ENCODE measurements at places on chromosomes 4 and X.
A peak's percentile ranks its signal among the peaks of the same experiment; 100 is the strongest.

DNA sequence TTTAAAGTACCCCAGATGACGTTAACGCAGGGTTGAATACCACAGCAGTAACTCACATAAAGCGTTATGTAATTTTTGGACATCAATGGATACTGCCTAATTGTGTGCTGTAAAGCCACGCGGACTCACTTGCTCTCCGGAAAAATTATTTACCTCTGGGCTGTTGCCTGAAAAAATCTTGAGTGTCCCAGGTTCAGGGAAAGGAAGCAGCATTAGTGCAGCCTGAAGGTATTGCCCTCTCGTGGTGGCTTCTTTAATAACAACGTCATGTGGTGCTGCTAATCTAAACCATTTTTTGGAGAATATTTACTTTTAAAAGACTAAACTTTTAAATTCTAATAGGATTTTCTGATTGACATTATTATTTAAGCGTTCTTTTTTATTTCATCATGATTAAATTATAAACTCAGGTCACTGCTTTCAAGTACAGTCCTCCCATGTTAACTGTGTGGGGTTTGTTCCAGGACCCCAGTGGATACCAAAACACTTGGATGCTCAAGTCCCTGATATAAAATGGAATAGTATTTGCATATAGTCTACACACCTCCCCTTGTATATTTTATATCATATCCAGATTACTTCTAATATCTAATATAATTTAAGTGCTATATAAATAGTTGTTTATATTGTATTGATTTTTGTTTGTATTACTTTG is 384.8 kb downstream of the FAM133A start:
- no peak for DNase-seq

DNA sequence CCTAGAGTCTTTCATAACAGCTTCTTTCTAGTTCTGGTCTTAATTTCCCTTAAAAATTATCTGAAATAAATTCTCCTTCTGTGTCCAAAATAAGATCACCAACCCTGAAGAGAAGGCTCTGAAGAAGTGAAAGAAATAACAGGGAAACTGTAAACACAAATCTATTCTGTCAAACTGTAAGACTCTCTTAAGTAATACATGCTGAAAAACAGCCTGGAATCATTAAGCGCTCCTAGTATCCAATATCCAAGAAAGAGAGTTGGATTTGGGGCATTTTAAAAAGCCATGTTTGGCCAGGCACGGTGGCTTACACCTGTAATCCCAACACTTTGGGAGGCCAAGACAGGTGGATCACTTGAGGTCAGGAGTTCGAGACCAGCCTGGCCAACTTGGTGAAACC is 53.3 kb downstream of the RELL1 start:
- no peak for DNase-seq

DNA sequence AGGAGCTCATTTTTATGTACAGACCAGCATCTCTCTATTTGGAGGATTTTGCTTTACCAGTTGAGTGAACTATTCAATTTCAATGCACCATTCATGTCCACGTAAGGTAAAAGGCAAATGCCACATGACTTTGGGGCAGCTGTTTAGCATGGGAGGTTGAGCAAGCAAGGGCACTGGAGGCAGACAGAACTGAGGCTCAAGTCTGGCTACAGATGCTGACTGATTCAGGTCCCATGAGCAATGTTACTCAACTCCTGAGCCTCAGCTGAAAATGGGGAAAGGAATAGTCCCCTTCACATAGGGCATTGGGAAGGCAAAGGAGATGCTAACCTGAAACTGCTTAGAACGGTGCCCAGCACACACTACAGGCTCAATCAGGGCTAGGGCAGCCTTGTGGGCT is 93.0 kb upstream of the MTM1 start:
- no peak for DNase-seq

DNA sequence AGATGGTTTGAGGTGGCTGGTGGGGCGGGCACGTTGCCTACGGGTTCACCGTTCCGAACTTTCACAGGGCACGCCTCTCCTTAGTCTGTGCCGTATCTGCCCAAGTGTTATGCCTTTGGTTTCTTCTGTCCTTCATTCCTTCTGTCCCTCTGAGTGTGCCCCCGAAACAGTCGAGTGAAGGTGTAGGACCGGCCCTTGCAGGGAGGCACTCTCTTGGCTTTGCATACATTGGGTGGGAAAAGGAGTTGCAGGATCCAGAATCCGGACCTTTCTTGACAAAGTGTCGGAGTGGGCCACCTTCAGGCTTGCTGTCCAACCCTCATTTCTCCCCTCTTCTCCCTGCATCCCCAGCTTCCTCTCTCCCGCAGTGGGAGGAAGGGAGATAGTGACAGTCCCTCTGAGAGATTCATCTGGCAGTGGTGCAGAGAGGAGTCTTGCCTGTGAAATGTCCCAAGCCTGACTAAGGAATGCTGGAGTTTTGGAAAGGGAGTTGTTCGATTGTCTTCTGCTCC is 569 bp downstream of the ARFIP1 start:
- DNase-seq, result no peak

DNA sequence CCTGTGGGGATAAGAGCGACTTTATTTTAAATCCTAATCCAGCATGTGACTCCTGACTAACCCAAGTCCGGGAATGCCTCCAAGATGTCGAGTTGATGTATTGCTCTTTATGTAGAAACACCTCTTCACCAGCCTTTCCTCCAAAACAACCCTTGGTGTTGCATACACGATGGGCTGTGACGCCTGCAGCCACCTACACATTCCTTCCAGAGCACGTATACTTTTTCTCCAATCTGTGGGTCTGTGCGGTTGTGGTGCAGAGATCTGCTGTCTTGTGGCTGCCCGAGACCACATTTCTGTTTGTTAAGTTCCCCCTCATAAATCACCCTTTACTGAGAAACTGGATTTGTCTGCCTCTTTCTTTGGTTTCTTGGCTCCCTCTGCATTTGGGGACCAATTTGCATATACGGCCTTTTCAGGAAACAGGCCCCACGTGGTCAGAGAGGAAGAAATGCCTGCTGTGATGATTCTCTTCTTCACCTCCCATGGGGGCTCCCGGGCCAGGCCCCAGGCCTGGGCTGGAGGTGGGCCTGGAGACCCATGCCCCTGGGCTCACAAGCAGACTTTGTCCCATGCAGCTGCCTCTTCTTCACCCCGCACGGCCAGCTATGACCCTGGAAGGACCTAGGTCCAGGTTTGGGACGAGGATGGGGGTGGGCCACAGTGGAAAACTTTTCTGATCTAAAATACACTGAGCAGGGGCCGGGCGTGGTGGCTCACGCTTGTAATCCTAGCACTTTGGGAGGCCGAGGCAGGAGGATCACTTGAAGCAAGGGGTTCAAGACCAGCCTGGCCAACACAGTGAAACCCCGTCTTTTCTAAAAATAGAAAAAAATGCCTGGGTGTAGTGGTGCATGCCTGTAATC is 21.4 kb upstream of the AFAP1 start:
- peak; percentile 79 for DNase-seq
